ENCODE measurements at places on chromosomes 16 and 17. TPM values are rescaled to one million over a fixed set of nuclear protein-coding genes. Genes with fewer than 3 reads are reported as not detected.

Gene MAPT
- 2.9 TPM for total RNA-seq

Gene ASGR1
- 0.97 TPM for total RNA-seq

Gene KRTAP1-1
- not detected for total RNA-seq

Gene SLFN12
- total RNA-seq: 19.2 TPM

Gene DERL2
- 71.8 TPM for total RNA-seq

Gene EPOP
- total RNA-seq: 2.8 TPM

Gene KCNH6
- not detected for total RNA-seq

Gene RPH3AL
- total RNA-seq: 4.0 TPM

Gene NCOR1
- total RNA-seq: 115 TPM

DNA sequence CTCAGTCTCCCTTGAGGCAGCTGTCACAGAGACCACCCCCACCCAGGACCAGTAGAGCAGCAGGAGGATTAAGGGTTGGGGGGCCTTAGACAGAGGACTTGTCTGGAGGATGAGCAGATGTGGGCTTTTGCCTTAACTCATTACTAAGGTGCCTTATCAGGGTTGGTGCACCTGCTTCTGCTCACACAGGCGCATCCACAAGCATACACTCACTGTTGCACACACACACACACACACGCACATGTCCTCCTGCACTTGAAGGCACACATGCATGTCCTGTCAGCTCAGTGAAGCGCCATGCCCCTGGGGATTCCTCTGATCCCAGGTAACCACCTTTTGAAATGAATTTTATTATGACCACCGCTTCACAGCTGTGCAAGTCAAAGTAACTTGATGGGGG lies 1.2 kb downstream of the GFAP start:
- H3K36me3 ChIP-seq: no peaks in the 10 kb centered on the region
- no peak overlapping the region for H3K4me3 ChIP-seq
- peak; percentile 33 for DNase-seq
- H3K27ac ChIP-seq: no peak overlapping the region

- no peaks in the 10 kb centered on the region for H3K36me3 ChIP-seq
- H3K27me3 ChIP-seq: no peaks in the 10 kb centered on the region
- H3K27ac ChIP-seq: no peak overlapping the region
Observed at GRCh38 chr16:87945351-87946042, 5.7 kb upstream of the BANP start.

- peak overlapping the region; percentile 86 for H3K27ac ChIP-seq
- no peaks in the 10 kb centered on the region for H3K36me3 ChIP-seq
- H3K4me1 ChIP-seq: peaks cover 33% of the 10 kb centered on the region
- no peak overlapping the region for H3K4me3 ChIP-seq
Observed at GRCh38 chr17:15909481-15909991, 35.4 kb upstream of the ADORA2B start.

DNA sequence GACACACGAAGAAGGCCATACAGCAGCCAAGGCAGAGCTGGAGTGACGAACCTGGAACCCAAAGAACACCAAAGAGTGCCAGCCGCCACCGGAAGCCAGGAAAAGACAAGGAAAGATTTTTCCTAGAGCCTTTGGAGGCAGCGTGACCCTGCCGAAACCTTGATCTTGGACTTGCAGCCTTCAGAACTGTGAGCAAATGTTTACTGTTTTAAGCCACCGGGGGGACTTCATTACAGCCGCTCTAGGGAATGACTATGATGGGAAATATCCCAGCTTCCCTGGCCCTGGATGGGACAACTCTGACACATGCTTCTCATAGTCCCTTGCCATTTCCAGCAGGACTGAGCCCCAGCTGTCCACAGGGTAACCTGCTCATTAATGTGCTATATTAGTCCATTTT lies 270.6 kb downstream of the HAPSTR1 start:
- no peak overlapping the region for H3K4me3 ChIP-seq
- H3K4me1 ChIP-seq: no peaks in the 10 kb centered on the region
- H3K27ac ChIP-seq: no peak overlapping the region
- H3K27me3 ChIP-seq: no peaks in the 10 kb centered on the region

DNA sequence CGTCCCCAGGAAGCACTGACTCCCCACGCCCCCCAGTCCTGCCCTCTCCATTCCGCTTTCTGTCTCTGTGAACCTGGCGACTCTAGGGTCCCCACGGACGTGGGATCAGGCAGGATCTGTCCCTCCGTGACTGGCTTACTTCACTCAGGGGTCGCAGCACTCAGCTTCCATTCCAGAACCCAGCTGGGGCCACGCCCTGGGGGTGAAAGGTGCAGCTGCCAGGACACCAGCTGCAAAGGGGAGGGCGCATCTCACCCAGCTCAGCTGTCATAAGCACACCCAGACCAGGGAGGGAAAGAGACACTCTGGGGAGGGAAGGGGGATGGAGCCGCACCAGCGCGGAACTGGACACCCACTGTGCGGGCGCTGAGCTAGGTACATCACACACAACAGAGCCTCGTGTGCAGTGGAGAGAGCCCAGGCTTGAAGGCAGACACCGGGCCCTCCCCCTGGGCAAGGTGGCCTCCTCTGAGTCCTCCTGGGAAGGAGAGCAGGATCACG lies 18.5 kb upstream of the HEXD start:
- no peaks in the 10 kb centered on the region for H3K27me3 ChIP-seq
- DNase-seq: no peak
- peaks cover 8% of the 10 kb centered on the region for H3K36me3 ChIP-seq
- H3K27ac ChIP-seq: no peak overlapping the region

- H3K27ac ChIP-seq: no peak overlapping the region
- H3K4me1 ChIP-seq: no peaks in the 10 kb centered on the region
- DNase-seq: no peak
- no peaks in the 10 kb centered on the region for H3K27me3 ChIP-seq
Observed at GRCh38 chr17:68578236-68578635, 22.9 kb downstream of the FAM20A start.

DNA sequence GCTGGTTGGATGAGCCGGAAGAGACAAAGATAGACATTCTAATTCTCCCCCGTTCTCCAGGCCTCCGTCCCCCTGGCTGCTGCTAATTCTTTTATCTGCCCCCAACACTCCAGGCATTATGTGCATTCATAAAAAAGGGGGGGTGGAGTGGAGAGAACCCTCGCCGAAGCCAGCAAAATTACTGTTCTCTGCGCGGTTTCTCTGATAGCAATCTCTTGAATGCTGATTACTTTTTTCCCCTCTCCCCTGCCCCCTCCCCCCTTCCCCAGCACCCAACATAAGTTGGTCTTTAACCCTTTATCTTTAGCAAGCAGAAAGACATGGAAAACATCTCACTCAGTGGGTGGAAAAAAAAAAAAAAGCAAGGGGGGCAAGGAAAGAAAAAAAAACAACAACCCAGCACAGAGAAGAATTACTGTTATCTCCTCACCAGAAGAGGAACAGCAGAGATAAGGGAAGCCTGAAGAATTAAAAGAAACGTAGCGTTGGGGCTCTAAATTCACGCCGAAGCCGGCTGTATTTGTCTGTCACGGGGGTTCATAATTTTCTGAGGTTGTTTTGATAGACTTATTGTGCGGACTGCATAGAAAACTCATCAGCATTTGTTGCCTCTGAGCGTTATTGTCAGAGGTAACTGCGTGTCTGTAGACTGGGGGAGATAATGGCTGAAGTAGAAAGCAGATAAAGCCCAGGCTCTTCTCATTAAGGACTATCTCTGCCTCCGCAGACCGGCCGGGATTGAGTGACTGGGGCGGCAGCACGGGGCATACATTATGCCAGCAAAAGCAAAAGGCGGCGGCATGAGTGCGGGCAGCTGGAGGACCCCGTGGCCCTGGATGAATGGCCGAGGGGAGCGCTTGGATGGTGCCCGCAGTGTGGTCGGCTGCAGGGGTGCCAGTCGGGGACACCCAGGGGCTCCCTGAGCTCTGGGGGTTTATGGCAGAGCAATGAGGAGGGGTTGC lies 126.9 kb downstream of the MRM1 start:
- H3K4me3 ChIP-seq: no peak overlapping the region
- no peak overlapping the region for H3K27ac ChIP-seq
- no peaks in the 10 kb centered on the region for H3K36me3 ChIP-seq
- H3K27me3 ChIP-seq: peaks cover 66% of the 10 kb centered on the region
- no peaks in the 10 kb centered on the region for H3K4me1 ChIP-seq

- peak; percentile 34 for DNase-seq
- no peak overlapping the region for H3K27ac ChIP-seq
- no peaks in the 10 kb centered on the region for H3K27me3 ChIP-seq
- H3K36me3 ChIP-seq: peaks cover 2% of the 10 kb centered on the region
- H3K4me1 ChIP-seq: peaks cover 16% of the 10 kb centered on the region
Observed at GRCh38 chr16:66240631-66241395, 125.7 kb upstream of the CDH5 start.

- DNase-seq: peak; percentile 75
- H3K4me3 ChIP-seq: no peak overlapping the region
Observed at GRCh38 chr17:38898812-38899348, 26.5 kb upstream of the LASP1NB start.

- DNase-seq: no peak
- H3K36me3 ChIP-seq: no peaks in the 10 kb centered on the region
- no peak overlapping the region for H3K4me3 ChIP-seq
- no peak overlapping the region for H3K27ac ChIP-seq
- H3K4me1 ChIP-seq: peaks cover 5% of the 10 kb centered on the region
Observed at GRCh38 chr17:10294180-10294579, 78.6 kb downstream of the MYH13 start.

GRCh38 chr17:45155483-45155882 lies 6.2 kb upstream of the HEXIM2 start:
- no peaks in the 10 kb centered on the region for H3K36me3 ChIP-seq
- no peak overlapping the region for H3K4me3 ChIP-seq
- DNase-seq: no peak
- H3K27me3 ChIP-seq: no peaks in the 10 kb centered on the region

- no peak overlapping the region for H3K4me3 ChIP-seq
- H3K27me3 ChIP-seq: no peaks in the 10 kb centered on the region
- H3K4me1 ChIP-seq: peaks cover 12% of the 10 kb centered on the region
- DNase-seq: no peak
- peaks cover 34% of the 10 kb centered on the region for H3K36me3 ChIP-seq
Observed at GRCh38 chr16:19689342-19689741, 28.7 kb downstream of the KNOP1 start.

- no peaks in the 10 kb centered on the region for H3K36me3 ChIP-seq
- DNase-seq: no peak
- H3K4me1 ChIP-seq: no peaks in the 10 kb centered on the region
- no peak overlapping the region for H3K27ac ChIP-seq
- no peak overlapping the region for H3K4me3 ChIP-seq
- no peaks in the 10 kb centered on the region for H3K27me3 ChIP-seq
Observed at GRCh38 chr17:51676691-51677487, 416.5 kb downstream of the UTP18 start.

- H3K36me3 ChIP-seq: peaks cover 31% of the 10 kb centered on the region
- DNase-seq: no peak
- H3K4me3 ChIP-seq: no peak overlapping the region
- H3K27ac ChIP-seq: peak overlapping the region; percentile 36
- H3K4me1 ChIP-seq: peaks cover 10% of the 10 kb centered on the region
- H3K27me3 ChIP-seq: no peaks in the 10 kb centered on the region
Observed at GRCh38 chr16:85781695-85782370, 17.5 kb downstream of the EMC8 start.

- H3K27me3 ChIP-seq: no peaks in the 10 kb centered on the region
- H3K27ac ChIP-seq: no peak overlapping the region
- H3K4me3 ChIP-seq: no peak overlapping the region
- no peak for DNase-seq
Observed at GRCh38 chr16:7390974-7391373, 58.3 kb downstream of the RBFOX1 start.

Data from chondrocyte (in vitro differentiated cells).